Psoas muscle (tissue), 8 donors: ENCODE measurements at places on chromosomes 1 and 21.

- peak; percentile 90 for DNase-seq
Measured at GRCh38 chr1:23394684-23395083, 25.0 kb upstream of the ZNF436 start.

- no peak for DNase-seq
Measured at GRCh38 chr1:48955774-48956173, 179.1 kb upstream of the BEND5 start.

- DNase-seq = peak; percentile 81
Measured at GRCh38 chr1:117093091-117093534, 28.4 kb downstream of the TRIM45 start.

DNA sequence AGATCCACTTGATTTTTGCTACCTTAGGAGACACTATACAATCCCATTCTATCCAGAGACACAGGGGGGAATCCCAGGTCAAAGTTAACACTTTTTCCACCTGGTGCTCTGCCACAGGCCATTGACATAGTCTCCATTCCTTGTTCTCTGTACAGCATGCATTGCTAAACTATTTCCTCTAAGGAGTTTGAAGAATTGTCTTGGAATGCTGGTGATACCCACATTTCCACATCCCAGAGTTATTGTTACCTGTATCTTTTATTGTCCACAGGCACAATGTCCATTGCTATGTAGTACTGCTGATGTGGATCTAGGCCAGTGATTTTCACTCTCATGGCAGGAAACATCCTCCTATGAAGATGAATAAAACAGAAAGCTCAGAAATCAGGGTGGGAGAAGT lies 61.9 kb downstream of the TBX15 start:
- no peak for DNase-seq

- DNase-seq = peak; percentile 60
Measured at GRCh38 chr1:91744953-91745639, 140.9 kb downstream of the TGFBR3 start.
